Nasal cavity respiratory epithelium epithelial cell of viscerocranial mucosa (primary cell): ENCODE measurements at places on chromosomes 12 and 14. TPM values are rescaled to one million over a fixed set of nuclear protein-coding genes. Genes with fewer than 3 reads are reported as not detected.

The AJUBA gene
- 155 and 317 TPM in 2 replicates for total RNA-seq

The SYCP3 gene
- under 0.01 and 0.36 TPM in 2 replicates for total RNA-seq

The PUS7L gene
- total RNA-seq, result 18.1 and 30.0 TPM in 2 replicates

The SPX gene
- 0.21 and 0.68 TPM in 2 replicates for total RNA-seq

The HOXC4 gene
- not detected in 2 replicates for total RNA-seq

The CACNA1C gene
- under 0.01 TPM in 1 of 2 replicates, not detected in the other for total RNA-seq

The ASCL1 gene
- total RNA-seq, result not detected in 2 replicates

The REC8 gene
- 1.4 and 1.9 TPM in 2 replicates for total RNA-seq

The DMAC2L gene
- total RNA-seq, result 5.8 and 9.6 TPM in 2 replicates

The TAS2R50 gene
- 0.34 and 5.9 TPM in 2 replicates for total RNA-seq
